ENCODE measurements at places on chromosomes 7 and 10.

DNA sequence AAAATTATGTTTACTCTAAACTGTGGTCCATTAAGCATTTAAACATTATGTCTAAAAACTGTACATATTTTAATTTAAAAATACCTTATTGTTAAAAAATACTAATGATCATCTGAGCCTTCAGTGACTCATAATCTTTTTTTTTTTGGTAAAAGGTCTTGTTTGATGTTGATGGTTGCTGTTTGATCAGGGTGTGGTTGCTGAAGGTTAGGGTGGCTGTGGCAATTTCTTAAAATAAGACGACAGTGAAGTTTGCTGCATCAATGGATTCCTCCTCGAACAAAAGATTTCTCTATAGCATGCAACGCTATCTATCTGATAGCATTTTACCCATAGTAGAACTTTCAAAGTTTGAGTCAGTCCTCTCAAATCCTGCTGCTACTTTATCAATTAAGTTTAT lies 180.0 kb upstream of the AHR start:
- no peak overlapping the region for H3K27ac ChIP-seq
- H3K27me3 ChIP-seq, result no peaks in the 10 kb centered on the region
- no peaks in the 10 kb centered on the region for H3K4me1 ChIP-seq
- H3K36me3 ChIP-seq, result no peaks in the 10 kb centered on the region

DNA sequence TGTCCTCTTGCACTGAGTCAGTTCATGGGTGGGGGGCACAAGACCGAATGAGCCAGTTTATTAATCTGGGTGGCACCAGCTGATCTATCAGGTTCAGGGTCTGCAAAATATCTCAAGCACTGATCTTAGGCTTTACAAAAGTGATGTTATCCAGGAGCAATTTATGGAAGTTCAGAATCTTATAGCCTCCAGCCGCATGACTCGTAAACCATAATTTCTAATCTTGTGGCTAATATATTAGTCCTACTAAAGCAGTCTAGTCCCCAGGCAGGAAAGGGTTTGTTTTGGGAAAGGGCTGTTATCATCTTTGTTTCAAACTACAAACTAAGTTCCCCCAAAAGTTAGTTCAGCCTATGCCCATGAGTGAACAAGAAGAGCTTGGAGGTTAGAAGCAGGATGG lies 33.9 kb downstream of the AKR1C8 start:
- DNase-seq, result no peak
- peaks cover 31% of the 10 kb centered on the region for H3K4me1 ChIP-seq
- no peak overlapping the region for H3K27ac ChIP-seq
- H3K4me3 ChIP-seq, result no peak overlapping the region
- no peaks in the 10 kb centered on the region for H3K27me3 ChIP-seq
- no peaks in the 10 kb centered on the region for H3K36me3 ChIP-seq

- no peak for DNase-seq
- no peak overlapping the region for H3K4me3 ChIP-seq
- no peaks in the 10 kb centered on the region for H3K27me3 ChIP-seq
- peaks cover 11% of the 10 kb centered on the region for H3K4me1 ChIP-seq
- no peaks in the 10 kb centered on the region for H3K36me3 ChIP-seq
These were observed 5.4 kb upstream of the HABP2 start for GRCh38 chr10:113547426-113547825.

DNA sequence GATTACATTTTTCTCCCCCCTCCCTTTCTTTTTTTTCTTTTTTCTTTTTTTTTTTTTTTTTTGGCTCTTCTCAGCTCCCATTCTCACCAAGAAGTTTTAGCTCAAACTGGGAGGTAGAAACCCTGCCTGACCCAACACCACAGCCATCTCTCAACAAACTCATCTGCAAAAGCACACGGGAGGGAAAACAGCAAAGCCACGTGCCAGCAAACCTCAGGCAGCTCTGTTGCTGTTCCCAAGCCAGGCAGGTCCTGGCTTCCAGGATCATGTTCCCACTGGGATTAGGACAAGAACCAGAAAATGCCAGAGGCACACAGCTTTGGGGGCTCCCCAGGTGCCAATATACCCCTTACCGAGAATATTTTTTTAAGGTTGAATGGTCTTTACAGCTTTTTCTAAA lies 56.7 kb downstream of the ITIH5 start:
- H3K36me3 ChIP-seq, result no peaks in the 10 kb centered on the region
- no peaks in the 10 kb centered on the region for H3K4me1 ChIP-seq
- no peak overlapping the region for H3K27ac ChIP-seq
- DNase-seq, result no peak
- H3K27me3 ChIP-seq, result no peaks in the 10 kb centered on the region

GRCh38 chr7:105640956-105641810 lies 59.9 kb upstream of the EFCAB10 start:
- H3K27me3 ChIP-seq, result no peaks in the 10 kb centered on the region
- H3K36me3 ChIP-seq, result no peaks in the 10 kb centered on the region
- H3K4me3 ChIP-seq, result no peak overlapping the region
- H3K4me1 ChIP-seq, result no peaks in the 10 kb centered on the region
- DNase-seq, result no peak

DNA sequence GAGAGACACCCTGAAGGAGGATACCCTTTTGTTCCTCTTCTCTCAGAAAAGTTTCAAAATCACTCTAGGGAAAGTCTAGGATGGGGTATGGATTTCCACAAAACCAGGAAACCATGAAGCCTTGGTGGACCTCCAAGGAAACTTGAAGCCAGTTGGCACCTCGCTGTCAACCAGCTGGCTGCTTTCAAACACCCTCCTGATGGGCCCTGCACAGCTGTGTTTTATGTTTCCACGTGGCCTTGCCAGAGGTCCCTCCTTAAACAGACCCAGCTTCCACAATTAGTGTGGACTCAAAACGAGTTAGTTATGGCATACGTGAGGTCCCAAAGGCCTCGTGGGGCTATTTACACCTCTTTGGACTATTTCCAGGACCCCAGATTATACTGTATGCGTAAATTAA lies 5.9 kb downstream of the PPP1R3A start:
- no peak overlapping the region for H3K27ac ChIP-seq
- no peak overlapping the region for H3K4me3 ChIP-seq
- DNase-seq, result no peak
- no peaks in the 10 kb centered on the region for H3K27me3 ChIP-seq
- no peaks in the 10 kb centered on the region for H3K36me3 ChIP-seq
- no peaks in the 10 kb centered on the region for H3K4me1 ChIP-seq

Data from body of pancreas (tissue), 4 donors.